CD4-positive, CD25-positive, alpha-beta regulatory T cell (primary cell): ENCODE measurements at places on chromosomes 12 and 14.
A peak's percentile ranks its signal among the peaks of the same experiment; 100 is the strongest.

- DNase-seq: no peak
Measured at GRCh38 chr14:55427439-55427838, 13.0 kb downstream of the TBPL2 start.

GRCh38 chr12:6538420-6539313, 4.3 kb downstream of the GAPDH start:
- DNase-seq: no peak

- no peak for DNase-seq
Measured at GRCh38 chr12:123519141-123520001, 14.1 kb downstream of the RILPL1 start.

GRCh38 chr14:105939810-105940508, 413.6 kb downstream of the TMEM121 start:
- peak; percentile 56 for DNase-seq

GRCh38 chr14:102629011-102629444, 36.6 kb downstream of the RCOR1 start:
- DNase-seq: no peak

- DNase-seq: no peak
Measured at GRCh38 chr12:5451251-5451650, 19.3 kb downstream of the NTF3 start.

GRCh38 chr14:104512061-104512460, 67.5 kb upstream of the C14orf180 start:
- no peak for DNase-seq

GRCh38 chr14:89422952-89423345, 5.9 kb upstream of the FOXN3 start:
- DNase-seq: no peak

DNA sequence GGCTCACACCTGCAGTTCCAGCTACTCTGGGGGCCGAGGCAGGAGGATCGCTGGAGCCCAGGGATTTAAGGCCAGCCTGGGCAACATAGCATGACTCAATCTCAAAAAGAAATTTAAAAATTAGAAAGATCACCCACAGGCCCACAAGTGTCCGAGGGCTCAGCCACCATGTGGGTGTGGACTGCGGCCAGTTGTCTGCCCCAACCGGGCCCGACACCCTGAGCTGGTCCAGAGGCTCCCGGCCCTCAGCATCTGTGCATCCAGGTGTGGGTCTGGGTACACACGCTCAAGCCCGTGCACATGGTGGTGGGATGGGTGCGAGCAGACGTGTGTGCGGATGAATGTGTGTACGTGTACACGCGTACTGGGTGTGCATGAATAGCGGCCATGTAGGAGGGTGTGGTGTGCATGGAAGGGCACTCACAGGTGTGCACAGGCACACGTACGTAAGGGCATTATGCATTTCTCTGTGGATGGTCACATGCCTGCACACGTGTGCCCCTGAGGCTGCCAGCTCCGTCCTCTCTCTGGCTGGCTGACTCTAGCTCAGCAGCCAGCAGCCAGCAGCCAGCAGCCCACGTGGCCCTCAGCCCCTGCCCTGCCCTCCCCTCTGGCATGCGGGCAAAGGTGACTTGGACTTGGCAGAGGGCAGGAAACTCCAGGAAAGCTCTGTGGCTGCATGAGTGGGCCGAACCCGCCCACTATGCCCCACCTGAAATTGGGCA, 23.3 kb upstream of the NUDT14 start:
- no peak for DNase-seq

- DNase-seq: no peak
Measured at GRCh38 chr12:88662961-88663360, 82.7 kb upstream of the KITLG start.

DNA sequence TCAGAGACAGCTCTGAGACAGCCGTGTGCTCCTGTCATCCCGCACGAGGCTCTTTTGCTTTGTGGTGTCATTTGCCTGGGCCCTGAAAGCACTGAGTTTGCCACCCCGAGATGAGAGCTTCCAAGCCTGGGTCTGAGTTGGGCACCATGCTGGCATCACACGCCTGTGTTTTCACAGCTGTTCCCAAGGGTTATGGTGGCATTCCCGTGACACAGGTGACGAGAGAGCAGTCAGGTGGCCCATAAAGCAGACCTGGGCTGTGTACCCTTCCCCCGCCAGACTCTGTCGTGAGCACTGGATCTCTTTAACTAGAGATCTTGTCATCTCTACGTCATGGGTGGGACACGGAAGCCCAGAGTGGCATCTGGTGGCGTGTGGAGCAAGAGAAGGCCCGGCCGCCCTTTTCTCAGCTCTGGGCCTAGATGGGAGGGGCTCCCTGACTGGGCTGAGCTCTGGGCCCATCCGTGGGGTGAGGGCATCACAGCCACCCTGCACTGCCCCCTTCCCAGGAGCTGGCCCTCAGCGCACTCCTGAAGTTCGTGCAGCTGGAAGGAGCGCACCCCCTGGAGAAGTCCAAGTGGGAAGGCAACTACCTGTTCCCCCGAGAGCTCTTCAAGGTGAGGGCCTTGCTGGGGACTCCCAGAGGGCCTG, 2.6 kb downstream of the NOC4L start:
- DNase-seq: no peak

DNA sequence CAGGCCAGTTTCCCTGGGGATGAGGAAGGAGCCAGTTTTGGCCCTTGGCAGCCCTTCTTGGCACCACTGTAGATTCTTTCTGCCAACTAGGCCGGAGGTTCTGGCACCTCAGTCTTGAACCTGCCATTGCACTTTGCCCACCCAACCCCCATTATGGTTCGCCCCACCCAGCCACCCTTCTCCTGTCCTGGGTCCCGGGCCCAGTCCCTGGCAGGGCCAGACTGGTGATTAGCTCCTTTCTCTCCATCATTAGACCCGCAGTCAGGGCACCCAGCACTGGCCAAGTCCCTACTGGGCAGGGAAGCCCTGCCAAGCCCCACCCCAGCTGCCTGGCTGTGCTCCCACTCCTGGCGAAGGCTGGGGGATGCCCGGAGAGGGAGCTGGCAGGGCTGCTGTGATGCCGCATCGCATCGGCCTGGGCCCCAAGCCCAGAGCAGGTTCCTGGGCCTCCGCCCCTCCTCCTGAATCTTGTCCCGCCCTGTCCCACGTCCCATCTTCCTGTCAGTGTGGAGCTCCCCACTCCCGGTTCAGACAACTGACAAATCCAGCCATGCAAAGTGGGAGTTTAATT, 9.8 kb downstream of the FAM222A start:
- no peak for DNase-seq

DNA sequence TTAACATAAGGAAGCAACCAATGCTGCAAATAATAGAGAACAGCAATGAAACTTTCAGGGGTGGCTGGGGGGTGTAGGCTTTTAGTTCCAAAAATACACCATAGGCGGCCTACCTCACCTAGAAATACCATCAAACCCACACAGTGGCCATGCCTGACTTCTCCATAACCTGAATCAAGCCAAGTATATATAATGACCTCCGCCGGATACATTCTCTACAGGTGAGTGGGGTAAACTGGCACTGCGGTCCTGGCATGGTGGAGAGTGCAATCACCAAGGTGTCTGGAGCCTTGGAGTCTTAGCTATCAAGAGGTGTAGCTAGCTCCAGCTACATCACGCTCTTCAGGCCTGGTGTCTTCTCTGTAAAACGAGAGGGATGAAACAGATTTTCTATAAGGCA, 1.2 kb downstream of the ZBTB25 start:
- peak; percentile 47 for DNase-seq

DNA sequence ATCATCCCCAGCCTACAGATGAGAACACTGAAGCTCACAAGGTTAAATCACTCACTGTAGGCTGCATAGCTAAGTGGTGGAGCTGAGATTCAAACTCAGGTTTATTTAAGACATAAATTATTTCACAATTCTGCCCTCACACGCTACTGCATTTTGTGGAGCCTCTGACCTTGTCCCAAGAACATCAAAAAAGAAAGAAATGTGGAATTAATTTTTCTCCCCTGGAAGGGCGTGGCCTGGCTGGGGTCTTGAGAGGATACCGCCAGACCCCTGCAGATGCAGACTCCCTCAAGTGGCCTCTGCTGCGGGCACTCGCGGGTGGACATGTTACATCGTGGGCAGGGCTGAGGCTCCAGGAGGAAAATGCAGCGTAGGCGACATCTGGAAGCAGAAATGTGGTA, 40.6 kb downstream of the LTBP2 start:
- DNase-seq: no peak

GRCh38 chr12:91982946-91983345, 162.7 kb downstream of the BTG1 start:
- DNase-seq: no peak

GRCh38 chr14:102821252-102821651, 44.0 kb downstream of the TRAF3 start:
- no peak for DNase-seq

GRCh38 chr14:95474486-95474885, 42.0 kb downstream of the SYNE3 start:
- DNase-seq: no peak

GRCh38 chr14:75800792-75801191, 139.7 kb downstream of the TTLL5 start:
- no peak for DNase-seq

DNA sequence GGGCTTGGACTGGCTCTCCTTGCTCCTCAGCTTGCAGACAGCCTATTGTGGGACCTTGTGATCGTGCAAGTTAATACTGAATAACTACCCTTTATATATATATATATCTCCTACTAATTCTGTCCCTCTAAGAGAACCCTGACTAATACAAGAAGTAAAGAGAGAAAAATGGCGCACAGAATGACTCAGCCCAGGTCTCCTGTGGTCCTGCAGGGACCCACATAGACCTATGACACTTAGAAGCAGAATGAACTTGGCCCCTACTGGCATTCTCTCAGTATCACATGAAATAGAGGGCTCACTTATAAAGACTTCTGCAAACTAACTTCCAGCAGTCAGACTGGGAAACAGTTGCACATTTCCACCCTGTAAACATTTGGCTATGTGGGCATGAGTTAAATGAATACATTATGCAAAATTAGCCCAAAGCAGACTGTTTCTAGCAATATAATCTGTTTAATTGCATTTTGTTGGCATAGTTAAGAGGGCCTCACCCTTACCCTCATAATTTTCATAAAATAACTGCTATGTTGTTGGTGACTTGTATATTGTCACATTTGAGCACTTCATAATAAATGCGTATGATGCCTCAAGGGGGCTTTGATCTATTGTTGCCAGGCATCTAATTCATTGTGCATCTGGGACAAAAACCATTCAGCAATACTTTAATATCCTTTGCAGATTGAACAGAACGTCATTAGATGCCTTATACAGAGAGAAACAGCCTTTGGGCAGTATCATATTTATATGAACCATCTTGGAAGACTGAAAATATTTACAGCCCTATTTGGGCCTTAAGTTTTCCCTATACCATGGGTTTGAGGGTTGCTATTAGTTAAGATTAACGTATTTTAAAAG, 349.7 kb upstream of the DIO2 start:
- DNase-seq: no peak

- DNase-seq: no peak
Measured at GRCh38 chr12:124115976-124116690, 143.1 kb downstream of the ZNF664 start.

GRCh38 chr12:26340649-26341048, 145.3 kb downstream of the SSPN start:
- DNase-seq: no peak

DNA sequence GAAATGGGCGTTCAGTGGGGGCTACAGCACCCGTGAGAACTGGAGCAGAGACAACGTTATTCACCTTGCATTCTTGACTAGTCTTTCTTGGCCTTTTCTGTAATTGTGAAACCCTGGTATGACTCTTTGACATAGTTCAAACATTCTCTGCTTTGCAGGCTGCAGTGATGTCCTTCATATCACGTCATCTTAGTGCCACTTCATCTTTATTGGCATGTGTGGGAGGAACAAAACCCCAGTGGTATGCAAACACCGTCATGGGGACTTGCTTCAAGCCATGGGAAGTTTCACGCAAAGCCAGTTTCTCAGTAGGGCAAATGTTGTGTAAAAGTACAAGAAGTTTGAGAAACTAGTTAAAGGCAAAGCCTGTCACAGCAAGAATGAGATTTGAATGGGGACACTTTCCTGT, 20.2 kb upstream of the DUSP16 start:
- peak; percentile 62 for DNase-seq

GRCh38 chr12:16347391-16348298, at the start of gene MGST1:
MGST1 (plus strand) TSS chr12:16347645; CDS start chr12:16354253, 6,608 bp downstream.
- no peak for DNase-seq

GRCh38 chr12:127383281-127383680, 883.7 kb upstream of the TMEM132C start:
- DNase-seq: no peak

- no peak for DNase-seq
Measured at GRCh38 chr14:98926801-98927200, 345.2 kb downstream of the BCL11B start.
